NCI-H1436 treated with DMSO at 0.1 percent for 48 hours (cell line): ENCODE measurements at places on chromosomes 16 and 17.

DNA sequence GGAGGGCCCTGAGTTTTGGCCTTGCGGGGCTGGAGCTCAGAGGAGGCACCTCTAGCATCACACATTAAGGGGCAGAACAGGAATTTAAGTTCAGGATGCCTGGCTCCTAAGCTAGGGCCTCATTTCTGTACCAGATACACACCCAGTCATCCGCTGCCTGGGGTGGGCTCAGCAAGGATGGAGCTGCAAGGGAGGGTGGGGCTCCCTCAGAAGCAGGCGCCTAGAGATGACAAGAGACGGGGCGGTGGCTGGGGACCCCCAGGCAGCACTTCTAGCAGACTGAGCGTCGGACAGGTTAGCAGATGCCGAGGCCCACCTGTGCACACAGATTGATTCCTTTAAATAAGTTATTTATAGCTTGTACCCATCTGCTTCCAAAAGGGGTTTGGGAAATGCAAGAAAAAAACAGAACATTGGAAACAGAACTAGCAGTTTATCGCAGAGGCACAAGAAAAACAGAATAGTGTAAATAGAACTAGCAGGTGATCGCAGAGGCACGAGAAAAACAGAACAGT is 47.6 kb upstream of the CBFA2T3 start:
- DNase-seq: no peak

- DNase-seq: peak; percentile 71
Measured at GRCh38 chr17:7889166-7889955, 772 bp downstream of the CHD3 start.

GRCh38 chr16:83878838-83879237 is 20.1 kb upstream of the MLYCD start:
- no peak for DNase-seq

DNA sequence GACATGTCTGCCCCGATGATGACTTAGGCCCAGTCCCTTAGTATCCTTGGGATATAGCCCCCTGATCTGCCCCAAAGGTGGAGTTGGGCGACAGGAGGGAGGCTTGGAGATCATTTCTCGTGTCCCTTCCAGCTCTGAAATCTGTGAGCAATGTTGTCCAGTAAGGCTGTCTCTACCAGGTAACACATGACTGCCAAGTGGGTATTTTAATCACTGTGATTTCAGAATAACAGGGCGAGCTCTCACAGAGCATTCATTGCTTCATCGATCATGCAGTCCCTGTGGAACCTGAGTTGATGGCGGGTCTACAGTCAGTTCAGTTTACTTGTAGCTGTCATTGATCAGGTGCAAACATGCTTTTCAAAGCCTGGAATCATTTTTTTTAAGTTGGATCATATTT is 39.2 kb downstream of the KSR1 start:
- DNase-seq: no peak

GRCh38 chr17:47189732-47190237 is 690 bp upstream of the CDC27 start:
- no peak for DNase-seq

DNA sequence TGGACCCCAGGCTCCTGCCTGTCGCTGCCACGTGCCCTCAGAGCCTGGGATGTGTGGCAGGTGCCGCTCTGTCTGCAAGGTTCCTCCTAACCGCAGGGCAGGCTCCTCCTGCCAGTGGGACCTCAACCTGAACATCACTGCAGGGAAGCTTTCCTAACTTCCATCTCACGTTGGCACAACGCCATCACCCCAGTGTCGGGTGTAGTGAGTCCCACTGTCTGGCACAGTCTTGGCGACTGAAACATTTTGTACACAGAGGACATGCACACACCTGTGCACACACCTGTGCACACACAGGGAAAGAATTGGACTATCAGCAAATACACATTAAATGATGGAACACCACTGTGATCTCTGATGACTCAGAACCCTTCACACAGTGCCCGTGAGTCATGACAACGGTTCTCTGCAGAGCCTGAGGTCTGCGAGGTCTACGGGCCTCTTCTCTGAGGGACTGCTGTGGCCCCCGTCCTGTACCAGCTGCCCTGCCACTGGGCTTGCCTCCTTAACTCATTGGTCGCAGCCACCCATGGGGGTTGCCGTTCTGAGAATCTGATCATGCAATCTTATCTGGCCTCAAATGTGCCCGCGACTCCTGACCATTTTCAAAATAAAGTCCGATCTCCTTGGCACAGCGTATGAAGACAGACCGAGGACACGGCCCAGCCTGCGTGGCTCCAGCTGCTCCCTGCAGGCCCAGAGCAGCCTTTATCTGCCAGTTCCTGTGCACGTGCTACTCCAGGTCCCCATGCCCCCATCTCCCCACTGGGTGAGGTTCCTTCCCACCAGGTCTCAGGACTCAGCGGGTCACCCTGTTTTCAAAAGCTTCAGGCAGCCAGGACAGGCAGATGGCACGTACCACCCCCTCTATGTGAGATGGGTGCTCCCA is 7.6 kb downstream of the CCDC57 start:
- DNase-seq: no peak

DNA sequence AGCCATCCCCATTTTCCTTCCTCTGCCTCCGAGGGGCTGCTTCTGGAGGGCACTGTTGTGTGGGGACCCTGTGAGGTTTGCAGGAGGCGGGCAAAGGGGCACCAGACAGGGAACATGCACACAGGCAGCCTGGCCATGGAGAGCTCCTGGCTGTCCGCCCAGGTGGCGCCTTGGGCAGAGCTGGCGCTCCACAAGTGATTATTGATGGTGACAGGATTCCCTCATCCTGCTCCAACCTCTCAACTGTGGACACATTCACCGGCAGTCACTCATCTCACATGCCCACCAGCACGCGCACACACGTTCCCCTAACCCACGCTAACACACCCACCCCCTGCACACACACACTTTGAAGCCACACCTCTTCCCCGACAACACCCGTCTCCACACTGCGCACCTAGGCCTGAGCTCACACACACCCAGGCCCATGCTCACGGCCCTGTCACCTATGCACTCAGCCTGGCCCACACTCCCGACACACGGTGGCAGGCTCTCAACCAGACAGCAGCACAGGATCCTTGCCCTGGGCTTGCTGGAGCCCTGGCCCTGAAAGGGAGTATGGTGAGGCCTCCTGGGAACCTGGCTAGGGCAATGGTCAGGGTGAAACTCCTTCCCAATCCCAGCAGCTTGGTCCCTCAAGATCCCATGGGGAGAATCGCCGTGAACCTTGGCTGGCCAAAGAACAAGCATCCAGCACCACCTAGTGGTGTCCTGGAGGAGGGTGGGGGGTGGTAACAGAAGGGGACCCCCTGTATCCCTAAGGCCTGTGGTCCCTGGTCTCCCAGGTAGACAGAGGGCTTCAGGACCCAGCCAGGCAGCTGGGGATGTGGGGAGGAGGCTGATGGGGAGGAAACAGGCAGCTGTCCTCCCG is 3.6 kb downstream of the PNMT start:
- DNase-seq: no peak

DNA sequence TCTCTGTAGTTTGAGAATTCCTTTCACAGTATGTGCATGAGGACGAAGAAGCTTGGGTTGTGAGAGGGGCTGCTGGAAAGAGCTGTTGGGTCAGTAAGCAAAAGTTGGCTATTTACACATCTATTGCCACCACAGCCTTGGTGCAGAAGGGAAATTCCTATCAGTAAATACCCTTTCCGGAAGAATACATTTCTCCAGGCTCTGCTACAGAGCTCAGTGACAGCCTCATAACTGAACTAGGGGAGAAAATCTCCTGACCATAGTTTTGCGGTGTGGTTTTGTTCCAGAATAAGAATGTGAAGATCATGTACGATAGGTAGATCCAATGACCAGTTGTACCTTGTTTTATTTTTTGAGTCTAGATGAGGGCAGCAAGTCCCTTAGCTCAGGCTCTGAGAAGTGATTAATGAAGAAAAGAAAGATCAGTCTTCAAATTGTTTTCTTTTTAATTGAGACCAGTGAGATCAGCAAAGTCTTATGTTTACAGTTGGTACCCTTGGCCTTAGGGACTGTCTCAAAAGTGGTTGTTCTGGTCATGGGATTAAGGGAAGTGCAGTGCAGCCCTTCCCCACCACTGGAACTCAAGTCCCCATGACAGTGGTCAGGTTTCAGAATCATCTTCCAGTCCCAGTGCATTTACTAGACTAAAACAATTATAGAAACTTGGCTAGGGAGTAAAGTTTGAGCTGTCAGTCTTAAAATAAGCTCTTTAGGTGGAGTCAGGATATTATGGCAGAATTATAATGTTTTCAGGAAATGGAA is 123.5 kb downstream of the PHKB start:
- no peak for DNase-seq

GRCh38 chr17:57429966-57430365 is 173.6 kb downstream of the MSI2 start:
- no peak for DNase-seq

DNA sequence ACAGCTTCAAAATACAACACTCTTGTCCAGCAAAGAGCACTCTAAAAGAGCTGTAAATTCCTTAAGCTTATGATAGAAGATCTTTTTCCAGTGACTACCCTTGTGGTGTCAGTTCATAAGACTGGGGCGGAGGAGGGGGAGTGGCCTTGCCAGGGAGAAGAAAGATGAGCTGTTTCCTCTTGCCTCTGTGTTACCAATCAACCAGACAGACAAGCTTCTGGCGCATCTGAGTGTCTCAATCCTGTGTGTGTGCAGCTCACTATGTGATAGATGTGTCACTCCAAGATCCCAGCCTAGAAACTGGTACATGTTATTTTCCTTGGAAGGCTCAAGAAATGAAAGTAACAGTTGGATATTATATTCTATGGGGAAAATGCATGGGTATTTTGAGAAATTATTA is 167.4 kb upstream of the CACNG3 start:
- DNase-seq: no peak

- no peak for DNase-seq
Measured at GRCh38 chr16:50235581-50235980, 30.8 kb upstream of the ADCY7 start.

DNA sequence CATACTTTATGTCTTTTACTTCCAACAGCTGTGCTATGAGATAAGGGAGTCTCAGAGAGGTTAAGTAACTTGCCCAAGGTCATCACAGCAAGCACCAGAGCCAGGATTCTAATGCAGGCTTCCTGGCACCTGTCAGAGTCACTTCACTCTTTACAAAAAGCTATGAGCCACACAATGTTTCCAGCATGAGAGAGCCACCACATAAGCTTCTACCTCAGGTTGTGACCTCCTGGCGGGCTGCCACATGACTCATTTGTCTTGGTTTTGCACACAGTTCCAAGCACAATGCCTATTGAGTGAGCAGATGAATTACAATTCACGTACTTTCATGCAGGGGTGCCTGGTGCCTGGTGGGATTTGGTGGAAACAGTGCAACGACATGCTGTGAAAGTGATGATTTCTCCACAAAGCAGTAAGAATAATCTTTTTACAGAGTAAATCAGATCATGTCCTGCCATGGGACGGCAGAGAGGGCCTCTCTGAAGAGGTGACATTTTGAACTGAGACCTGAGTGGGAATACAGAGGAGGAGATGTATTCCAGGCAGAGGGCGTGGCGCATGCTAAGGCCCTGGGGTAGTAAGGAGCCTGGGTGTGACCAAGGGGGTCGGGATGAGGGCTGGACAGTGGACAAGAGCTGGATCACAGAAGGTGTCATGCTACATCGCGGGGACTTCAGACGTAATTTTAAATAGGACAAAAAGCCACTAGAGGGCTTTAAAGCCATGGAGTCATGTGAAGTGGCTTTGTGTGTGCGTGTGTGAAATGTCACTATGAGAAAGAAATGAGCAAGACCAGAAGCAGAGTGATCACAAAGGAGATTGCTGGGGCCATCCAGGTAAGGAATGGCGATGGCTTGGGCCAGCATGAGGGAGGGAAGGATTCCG is 53.4 kb downstream of the CACNG3 start:
- no peak for DNase-seq

GRCh38 chr16:73365016-73365551 is 317.2 kb upstream of the ZFHX3 start:
- DNase-seq: peak; percentile 7

GRCh38 chr17:75645501-75645888 is 12.3 kb downstream of the SMIM5 start:
- no peak for DNase-seq

GRCh38 chr17:40915199-40915661 is 22.2 kb downstream of the KRT23 start:
- DNase-seq: no peak
